ENCODE measurements at places on chromosomes 3 and 15.

DNA sequence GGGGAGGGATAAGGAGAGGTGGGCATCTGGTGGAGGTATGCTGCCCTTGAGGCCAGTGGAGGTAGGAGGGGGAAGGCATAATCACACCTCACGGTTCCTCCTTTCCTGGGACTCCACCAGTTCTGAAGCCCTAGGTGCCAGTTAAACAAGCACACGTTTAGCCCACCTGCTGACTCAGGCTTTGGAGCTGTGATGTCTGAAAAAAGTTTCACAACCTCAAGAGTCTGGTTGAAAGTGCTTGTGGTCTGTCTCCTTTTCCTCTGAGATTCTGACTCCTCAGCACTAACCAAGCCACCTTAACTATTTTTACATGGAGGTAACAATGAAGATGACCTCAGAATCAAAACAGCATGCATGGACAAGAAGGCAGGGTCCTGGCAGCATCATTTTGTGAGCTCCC, 23.0 kb downstream of the HPS3 start:
- no peak for DNase-seq

GRCh38 chr3:114435386-114436115, 141.7 kb downstream of the TIGIT start:
- DNase-seq, result no peak

DNA sequence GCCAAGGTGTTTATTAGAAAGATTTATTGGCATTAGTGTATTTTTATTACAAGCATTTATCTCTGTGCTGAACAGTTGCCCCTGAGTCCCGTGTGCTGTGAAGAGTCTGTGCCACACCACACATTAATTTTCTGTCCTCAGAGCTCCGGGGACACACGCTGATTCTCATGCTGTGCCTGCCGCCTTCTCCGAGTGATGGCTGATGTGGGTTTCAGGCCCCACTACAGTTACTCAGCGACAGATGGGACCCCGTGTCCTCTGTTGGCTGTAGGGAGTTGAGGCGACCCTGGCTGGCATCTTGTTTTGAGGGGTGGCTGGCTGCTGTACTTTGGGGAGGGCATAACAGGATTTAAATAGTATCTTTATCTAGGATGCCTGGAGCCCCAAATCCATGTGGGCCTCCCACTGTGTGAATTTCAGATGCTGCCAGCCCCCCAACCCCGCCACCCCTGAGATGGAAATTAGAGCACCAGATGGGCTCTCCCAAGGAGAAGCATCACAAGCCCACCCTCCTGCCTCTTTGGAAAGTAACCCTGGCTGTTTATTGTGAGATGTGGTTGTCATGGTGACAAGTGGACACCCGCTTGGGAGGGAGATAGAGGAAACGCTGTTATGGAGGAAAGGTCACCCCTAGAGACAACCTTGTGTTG, 185.6 kb downstream of the APBA2 start:
- no peak for DNase-seq

DNA sequence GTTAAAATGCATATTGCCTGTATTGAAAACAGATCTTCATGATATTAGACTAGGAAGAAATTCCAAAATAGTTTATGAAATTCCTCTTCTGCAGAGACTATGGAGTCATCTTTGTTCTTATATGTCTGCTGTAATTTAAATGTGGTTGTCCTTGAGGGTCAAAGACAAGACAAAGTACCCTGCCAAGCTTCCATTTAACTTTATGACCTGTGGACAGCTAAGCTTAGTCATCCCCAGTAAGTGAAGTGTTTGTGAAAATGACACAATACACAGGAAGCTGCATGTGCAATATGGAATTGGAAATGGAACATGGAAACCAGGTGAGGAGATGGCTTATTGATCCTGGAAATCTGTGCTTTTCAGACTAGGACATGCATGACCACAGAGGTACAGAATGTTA, 68.5 kb upstream of the GBE1 start:
- DNase-seq, result no peak

- DNase-seq, result no peak
Measured at GRCh38 chr3:194638991-194639605, 5.9 kb upstream of the TMEM44 start.

DNA sequence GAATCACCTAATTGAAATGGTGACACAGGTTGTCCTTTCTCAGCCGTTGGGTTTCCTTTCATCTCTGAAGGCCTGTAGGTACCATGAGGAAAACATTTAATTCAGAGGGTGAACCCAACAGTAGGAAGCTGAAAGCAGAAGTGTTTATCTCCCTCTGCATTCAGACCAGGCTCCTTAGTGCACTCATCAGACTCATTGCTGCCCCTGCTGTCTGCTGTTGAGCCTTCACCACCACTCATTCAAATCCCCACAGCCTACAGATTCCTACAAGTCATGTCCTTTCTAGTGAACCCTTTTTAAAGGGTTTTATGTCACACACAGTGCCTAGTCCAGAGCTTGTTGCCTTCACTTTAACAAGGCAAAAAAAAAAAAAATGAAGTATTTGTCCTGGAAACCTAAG, 13.4 kb downstream of the WDR48 start:
- DNase-seq, result peak; percentile 7

GRCh38 chr3:52277071-52277964, 1.1 kb downstream of the WDR82 start:
- DNase-seq, result peak; percentile 73

GRCh38 chr3:50275141-50275995, 3.5 kb upstream of the LSMEM2 start:
- no peak for DNase-seq

GRCh38 chr3:23325466-23326065, 122.4 kb downstream of the UBE2E2 start:
- no peak for DNase-seq

DNA sequence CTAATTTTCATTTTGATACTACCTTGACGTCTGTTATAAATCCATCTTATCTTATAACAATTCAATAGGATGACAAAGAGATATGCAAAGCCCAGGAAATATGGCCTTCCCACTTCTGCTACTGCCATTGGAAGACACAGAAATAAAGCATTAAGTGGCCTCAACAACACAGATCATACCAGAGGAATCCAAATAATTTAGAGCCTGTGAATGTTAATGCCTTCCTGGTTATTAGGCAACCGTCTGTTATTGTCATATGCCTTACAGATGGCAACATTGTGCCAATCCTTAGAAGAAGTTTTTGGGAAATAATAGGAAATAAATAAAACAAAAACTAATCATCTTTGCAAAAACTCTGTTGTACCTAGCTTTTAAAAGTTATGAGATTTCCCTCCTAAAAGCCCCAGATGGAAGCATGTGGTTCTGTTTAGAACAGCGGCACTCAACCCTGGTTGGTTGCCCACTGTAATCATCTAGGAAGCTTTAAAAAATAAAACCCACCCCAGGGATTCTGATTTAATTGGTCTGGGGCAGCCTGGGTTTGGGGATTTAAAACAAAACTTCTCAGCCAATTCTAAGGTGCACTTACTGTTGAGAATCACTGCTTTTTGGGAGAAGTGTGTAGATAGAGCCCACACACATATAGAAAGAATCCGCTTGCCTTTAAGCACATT, 704.8 kb upstream of the CFAP20DC start:
- DNase-seq, result no peak

GRCh38 chr3:189094539-189094938, 77.2 kb upstream of the TPRG1 start:
- no peak for DNase-seq

DNA sequence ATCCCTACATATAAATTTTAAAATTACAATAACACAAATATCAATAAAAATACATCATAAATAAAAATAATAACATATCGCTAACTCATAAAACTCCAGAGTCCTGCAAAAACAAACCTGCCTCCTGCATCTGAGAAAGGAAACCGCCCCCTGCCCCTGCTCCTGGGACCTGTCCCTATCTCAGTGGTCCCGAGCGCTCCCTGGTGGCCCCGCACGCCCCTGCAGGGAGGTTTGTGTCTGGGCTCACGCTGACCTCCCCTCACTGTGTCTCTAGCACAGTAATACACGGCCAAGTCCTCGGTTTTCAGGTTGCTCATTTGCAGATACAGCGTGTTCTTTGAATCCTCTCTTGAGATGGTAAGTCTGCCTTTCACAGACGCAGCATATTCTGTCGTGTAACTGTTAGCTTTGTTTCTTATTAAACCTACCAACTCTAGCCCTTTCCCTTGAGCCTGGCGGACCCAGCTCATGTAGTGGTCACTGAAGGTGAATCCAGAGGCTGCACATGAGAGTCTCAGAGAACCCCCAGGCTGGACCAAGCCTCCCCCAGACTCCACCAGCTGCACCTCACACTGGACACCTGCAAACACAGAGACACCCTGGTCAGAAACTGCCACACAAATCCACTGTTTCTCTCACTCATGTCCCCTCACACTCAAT, 554.1 kb downstream of the GOLGA6L6 start:
- no peak for DNase-seq

GRCh38 chr3:10232137-10232536, 16.1 kb upstream of the TATDN2 start:
- no peak for DNase-seq

- no peak for DNase-seq
Measured at GRCh38 chr3:138079901-138080300, 35.5 kb downstream of the DZIP1L start.

DNA sequence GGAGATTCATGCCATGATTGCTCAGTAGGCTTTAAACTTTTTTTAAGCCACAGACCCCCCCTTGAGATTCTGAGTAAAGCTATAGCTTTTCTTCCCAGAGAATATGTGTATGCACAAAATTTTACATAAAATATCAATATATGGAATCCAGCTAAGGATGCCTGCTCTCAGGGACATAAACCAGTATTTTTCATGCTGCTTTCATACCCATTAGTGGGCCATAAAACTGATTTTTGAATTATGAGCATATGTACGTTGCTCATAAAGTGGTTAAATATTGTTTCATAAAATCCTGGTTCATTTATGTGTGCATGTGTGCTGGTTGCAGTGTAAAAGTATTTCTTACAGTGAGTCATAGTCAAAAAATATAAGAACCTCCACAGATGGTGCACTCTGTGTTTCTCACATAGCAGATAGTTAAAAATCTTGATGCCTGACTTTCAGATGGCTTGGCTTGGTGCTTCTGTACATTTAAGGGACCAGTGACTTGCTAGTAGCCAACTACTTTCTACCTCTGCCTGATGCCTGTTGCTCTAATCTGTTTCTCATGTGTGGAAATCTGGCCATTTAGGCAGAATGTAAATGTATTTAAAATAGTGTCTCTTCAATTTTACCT, 71.9 kb downstream of the ARHGEF26 start:
- DNase-seq, result no peak

- no peak for DNase-seq
Measured at GRCh38 chr15:73944161-73945129, 18.2 kb downstream of the LOXL1 start.

GRCh38 chr3:136943436-136943835, 14.3 kb upstream of the IL20RB start:
- DNase-seq, result no peak

DNA sequence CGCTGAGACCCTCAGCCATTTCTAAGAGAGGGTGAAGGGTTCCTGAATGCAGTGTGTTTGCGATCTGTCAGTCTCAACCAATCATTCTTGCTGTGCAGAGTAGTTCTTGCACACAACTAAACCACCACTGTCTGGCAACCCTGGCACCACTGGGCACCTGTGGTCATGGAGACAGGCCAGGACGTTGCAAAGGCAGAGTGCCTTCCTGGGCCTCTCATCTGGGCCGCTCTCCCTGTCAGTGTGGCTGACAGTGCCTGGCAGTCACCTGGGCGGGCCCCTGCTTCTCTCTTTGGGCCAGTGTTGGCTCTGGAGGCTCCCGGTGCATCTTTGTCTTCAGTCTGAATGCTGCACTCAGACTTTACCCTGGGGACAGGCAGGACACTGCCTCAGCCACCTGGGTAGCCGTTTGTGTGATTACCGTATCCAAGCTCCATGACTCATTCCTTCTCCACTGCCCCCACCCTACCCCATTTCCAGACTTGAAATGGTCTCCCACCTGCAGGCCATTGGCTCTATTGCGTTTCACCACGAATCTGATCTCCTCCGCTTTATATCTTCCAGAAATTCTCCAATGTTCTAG, 104.6 kb upstream of the KLF13 start:
- no peak for DNase-seq

GRCh38 chr3:1007866-1008265, 85.0 kb upstream of the CNTN6 start:
- no peak for DNase-seq

- no peak for DNase-seq
Measured at GRCh38 chr15:75763137-75763611, 50.5 kb upstream of the CSPG4 start.

GRCh38 chr15:98506711-98507110, 141.6 kb upstream of the IGF1R start:
- DNase-seq, result no peak

- DNase-seq, result no peak
Measured at GRCh38 chr15:47514200-47514652, 203.1 kb upstream of the SEMA6D start.

- no peak for DNase-seq
Measured at GRCh38 chr3:94217406-94217805, 154.5 kb downstream of the NSUN3 start.

DNA sequence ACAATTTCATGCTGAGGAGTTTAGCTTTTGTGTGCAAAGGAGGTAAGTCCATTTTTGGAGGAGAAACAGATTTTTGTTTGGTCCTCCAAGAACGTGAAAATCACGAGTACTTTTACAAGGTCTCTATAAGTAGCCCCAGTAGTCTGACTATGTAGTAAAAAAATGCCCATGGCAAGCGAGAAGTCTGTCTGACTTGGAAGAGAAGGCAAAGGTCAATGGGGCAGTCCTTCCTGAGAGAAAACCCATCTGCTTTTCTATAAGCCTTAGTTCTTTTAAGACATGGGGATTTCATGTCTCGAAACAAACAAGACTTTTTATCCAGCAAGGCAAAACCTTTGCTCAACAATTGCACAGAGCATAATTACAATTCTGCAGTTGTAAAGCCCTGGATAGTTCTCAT, 183.2 kb downstream of the GAP43 start:
- no peak for DNase-seq

DNA sequence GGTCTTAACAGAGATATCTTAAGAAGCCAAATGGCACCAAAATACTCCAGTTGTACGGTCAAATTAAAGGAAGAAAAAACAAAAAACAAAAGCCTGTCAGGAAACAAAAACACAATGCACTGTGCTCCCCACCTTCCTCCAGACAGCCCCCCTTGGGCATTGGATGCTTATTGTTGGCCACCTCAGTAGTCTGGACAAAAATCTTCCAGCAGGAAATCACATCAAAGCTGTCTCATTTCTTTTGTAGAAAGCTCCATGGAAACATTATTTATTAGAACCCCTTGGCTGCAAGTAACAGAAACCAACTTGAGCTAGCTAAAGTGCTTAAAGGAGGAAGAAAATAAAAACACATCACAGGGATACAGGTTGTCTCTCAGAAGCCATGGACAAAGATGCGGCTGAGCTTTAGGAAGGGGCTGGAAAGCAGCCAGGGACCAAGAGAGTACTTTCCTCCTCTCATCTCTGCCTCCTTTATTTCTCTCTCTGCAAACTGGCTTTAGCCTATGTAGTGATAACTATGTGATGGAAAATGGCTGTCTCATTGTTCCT, 651.5 kb upstream of the ADAMTS9 start:
- no peak for DNase-seq

- no peak for DNase-seq
Measured at GRCh38 chr15:44328135-44328534, 39.6 kb downstream of the GOLM2 start.

Measured in stimulated activated CD4-positive, alpha-beta T cell treated with anti-CD3 and anti-CD28 coated beads, Interleukin-12 subunit alpha, Interleukin-12 subunit beta, amount 100 ng/mL, for 4 hours (primary cell).